ENCODE measurements at places on chromosomes 16 and 17.

DNA sequence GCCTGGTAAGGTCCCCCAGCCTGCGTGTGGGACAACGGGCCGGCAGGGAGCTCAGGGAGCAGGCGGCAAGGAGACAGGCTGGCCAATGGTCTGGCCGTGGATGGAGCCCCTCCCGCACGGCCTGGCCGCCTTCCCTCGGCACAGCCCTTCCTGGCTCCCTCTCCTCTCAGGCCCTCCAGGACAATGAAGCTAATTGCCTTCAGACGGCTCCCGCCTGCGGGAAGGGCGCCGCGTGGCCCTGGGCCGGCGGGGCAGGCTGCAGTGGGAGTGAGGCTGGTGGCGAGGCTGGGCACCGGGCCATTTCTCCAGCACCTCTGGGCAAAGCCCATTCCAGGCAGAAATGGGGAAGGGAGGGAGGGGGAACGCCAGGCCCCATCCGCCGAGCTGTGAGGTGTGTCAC, 50.9 kb downstream of the ENGASE start:
- no peak for DNase-seq

DNA sequence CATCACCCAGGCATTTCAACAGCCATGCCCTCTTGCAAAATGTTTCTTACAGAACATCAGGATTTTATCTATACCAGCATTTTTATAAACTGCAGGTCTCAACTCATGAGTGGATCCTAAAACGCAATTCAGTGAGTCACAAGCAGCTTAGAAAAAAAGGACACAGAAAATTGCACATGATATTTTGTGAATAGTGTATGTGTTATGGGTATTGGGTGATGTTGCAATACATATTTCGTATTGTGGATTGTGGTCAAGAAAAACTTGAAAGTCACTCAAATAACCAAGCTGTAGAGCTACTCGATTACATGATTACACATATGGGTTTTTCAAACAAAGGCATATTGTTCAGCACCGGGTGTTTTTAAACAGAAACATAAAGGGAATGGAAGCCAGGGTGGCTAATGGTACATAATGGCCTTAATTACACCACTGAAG, 1.4 kb downstream of the WIPI1 start:
- DNase-seq = peak; percentile 87

GRCh38 chr16:65202461-65202860, 80.6 kb upstream of the CDH11 start:
- no peak for DNase-seq

- no peak for DNase-seq
Measured at GRCh38 chr16:56357241-56357764, 68.0 kb downstream of the AMFR start.

All from NCI-H2081 treated with DMSO at 0.1 percent for 48 hours (cell line).